ENCODE measurements at places on chromosomes 16 and 17.

DNA sequence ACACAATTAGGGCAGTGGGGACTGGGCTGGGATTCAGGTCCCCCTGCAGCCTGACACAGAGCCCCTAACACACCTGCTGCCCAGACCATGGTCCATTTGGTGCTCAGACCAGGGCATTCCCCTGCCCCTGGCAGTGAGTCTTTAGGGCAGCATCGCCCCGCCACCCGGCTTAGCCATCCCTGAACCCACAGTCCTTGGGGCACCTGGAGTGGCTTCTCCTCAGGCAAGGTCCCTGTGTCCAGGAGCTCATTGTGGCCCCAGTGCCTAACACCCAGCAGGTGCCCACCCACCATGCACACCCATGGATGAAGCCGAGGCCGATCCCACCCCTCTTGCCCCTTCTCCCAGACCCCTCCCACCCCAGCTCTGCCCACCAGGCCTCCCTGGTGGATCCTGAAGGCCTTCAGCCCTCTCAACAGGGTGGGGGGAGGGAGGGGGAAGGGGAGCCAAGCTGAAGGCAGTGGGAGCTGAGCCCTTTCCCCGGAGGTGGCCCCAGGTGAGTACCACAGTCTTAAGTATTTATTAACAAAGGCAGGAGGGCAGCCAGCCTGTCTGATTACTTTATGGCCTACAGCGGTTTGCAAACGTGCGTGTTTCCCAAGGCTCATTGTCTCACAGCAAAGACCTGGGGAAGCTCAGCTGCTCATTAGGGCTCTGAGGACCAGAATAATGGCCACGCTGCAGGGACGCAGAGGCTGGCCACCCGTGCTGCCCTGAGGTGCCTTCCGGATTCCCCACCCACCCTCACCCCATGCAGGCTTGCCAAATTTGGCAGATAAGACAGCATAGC is 38.5 kb downstream of the RBFOX3 start:
- no peak for DNase-seq

GRCh38 chr16:57051696-57052228 is 40.6 kb upstream of the CPNE2 start:
- no peak for DNase-seq

DNA sequence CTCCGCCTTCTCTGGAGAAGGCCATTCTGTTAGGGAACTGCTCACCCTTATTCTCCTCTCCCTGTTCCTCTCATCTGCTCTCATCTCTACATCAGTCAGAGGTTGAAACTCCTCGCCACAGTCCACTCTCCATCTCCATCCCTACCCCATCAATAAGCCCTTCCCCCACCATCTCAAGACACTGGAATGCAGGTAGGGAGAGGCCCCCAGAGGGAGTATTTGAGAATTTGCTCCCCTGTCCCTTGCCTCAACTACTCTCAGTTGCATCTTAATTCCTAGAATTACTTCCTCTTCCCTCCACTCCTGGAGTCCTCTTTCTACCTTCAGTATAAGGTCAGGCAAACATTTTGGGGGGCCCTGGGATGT is 2.0 kb upstream of the AATF start:
- DNase-seq: no peak

DNA sequence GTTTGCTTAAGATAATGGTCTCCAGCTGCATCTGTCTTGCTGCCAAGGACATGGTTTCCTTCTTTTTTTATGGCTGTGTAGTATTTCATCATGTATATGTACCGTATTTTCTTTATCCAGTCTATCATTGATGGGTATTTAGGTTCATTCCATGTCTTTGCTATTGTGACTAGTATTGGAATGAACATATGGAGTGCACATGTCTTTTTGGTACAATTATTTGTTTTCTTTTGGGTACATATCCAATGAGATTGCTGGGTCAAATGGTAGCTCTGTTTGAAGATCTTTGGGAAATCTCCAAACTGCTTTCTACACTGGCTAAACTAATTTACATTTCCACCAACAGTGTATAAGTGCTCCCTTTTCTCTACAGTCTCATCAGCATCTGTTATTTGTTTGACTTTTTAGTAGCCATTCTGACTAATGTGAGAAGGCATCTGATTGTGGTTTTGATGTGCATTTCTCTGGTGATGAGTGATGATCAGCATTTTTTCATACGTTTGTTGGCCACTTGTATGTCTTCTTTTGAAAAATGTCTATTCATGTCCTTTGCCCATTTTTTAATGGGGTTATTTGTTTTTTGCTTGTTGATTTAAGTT is 66.2 kb downstream of the TNFRSF13B start:
- DNase-seq: no peak

DNA sequence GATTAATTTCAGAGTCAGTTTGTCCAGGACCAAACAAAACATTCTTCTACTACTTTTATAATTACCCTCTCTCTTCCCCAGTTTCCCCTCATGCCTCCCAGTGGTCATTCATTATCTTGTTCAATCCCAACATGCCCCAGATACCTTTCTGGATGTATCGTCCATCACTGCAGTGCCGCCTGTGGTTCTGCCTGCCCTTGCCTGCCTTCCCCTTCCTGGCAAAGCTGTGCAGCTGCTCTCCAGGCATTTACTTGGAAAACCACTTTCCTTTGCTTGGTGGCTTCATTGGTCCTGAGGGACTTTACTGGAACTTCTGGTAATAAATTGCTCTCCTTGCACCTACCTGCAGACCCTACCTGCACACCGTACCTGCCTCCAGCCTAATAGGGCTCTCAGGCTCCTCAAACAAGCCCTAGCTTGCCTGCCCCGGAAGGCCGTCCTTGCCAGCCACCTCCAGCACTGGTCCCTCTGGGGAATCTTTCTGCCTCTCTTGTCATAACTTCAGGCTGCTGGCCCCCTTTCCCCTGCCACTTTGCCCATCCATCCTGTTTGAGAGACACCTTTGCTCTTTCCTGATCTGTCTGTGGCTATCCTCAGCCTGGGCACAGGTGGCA is 19.5 kb upstream of the MSI2 start:
- no peak for DNase-seq

DNA sequence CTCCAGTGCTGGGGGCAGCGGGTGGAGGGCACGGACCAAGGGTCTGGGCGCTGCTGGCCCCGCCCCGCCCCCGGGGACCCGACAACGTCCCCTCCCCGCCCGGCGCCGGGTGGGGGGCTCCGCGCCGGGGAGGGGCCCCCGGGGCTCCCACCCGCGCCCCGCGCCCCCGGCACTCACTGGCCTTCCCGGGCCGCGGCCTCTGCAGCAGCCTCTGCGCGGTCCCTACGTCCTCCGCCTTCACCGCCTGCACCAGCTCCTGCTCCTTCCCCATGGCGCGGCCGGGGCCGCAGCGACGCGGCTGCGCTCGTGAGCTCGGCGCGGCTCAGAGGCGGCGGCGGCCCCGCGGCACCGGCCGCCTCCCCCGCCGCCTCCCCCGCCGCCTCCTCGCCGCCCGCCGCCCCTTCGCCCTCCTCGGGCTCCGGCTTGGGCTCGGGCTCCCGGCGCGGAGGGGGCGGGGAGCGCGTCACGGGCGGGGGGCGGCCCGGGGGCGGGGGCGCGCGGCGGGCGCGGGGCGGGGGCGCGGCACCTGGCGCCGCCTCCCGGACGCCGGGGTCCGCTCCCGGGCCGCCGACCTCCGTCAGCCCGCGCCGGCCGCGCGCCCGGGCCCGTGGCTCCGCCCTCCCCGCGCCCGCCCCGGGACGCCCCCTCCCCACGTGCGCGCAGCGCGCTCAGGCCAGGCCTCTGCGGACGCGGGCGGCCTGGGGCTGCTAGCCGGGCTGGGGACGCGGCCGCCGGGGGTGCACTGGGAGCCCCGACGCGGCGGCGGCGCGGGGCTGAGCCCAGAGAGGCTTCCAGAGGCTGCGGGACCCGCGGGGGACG is at the start of gene CASKIN1:
Gene CASKIN1 (minus strand): TSS at position 444 of the 819 bp plus-strand sequence. CDS start 173 bp downstream, at position 271.
- DNase-seq: no peak

- no peak for DNase-seq
These were observed 5.1 kb upstream of the FDXR start for GRCh38 chr17:74877592-74878548.

DNA sequence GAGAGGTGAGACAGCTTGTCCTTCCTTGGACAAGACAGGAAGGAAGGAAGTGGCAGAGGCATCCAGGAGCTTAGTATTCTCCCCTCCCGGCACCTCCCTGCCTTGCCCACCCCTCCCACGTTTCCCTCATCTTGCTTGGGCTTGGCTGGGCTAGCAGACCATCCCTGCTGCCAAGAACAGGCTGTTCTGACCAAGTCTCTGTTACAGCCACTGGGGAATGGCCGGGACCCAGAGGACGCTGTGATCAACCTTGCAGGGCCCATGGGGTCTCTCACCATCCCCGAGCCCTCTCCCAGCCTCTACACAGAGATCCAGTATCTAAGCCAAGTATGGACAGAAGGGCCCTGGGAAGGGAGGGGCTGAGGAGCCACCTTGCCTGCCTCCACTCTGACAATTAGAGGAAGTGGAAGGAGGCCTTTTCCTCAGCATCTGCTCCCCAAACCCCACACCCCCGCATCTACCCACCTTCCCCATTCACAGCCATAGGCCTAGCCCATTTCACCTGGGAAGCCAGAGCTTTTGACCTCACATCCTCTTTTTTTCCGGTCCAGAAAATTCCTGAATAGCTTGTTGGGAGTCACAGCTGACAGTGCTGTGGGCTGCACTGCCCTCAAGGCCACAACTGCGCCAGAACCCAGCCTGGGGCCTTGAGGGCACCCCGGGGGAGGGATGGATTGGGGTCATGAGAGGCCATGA is 14.1 kb downstream of the CD300LG start:
- no peak for DNase-seq

- DNase-seq: no peak
These were observed 13.6 kb downstream of the CDH15 start for GRCh38 chr16:89184933-89185794.

DNA sequence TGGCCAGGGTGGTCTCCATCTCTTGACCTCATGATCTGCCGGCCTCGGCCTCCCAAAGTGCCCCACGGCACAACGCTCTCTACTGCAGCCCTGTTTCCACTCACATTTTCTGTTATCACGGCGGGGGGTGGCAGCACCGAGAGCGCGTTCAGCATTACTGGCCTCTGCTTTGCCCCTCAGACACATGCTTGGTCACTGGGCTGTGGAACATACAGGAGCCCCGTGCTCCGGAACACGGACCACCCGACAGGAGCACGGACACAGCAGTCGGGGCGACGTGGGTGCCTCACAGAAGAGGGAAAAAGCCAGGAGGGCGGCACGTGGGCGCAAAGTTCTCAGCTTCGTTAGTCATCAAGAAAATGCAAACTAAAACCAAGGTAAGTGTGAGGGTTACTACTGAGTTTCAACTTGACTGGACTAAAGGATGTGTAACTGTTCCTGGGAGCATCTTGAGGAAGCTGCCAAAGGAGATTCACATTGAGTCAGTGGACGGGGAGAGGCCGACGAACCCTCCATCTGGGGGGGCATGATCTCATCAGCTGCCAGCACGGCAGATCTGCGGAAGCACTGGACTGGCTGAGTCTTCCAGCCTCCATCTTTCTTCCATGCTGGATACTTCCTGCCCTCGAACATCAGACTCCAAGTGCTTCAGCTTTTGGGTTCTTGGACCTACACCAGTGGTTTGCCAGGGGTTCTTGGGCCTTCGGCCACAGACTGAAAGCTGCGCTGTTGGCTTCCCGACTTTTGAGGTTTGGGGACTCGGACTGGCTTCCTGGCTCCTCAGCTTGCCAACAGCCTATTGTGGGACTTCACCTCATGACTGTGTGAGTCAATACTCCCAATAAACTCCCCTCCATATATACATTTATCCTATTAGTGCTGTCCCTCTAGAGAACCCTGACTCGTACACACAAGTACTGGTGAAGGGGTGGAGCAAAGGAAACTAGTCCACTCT is 106.8 kb downstream of the ZNF778 start:
- no peak for DNase-seq

GRCh38 chr16:63187638-63188037 is 1151.4 kb upstream of the CDH8 start:
- no peak for DNase-seq

GRCh38 chr17:42659079-42659931 is at the start of gene TUBG2:
TSS of gene TUBG2 (plus strand) at chr17:42659284. CDS start at chr17:42659504, 220 bp downstream.
- DNase-seq: no peak

DNA sequence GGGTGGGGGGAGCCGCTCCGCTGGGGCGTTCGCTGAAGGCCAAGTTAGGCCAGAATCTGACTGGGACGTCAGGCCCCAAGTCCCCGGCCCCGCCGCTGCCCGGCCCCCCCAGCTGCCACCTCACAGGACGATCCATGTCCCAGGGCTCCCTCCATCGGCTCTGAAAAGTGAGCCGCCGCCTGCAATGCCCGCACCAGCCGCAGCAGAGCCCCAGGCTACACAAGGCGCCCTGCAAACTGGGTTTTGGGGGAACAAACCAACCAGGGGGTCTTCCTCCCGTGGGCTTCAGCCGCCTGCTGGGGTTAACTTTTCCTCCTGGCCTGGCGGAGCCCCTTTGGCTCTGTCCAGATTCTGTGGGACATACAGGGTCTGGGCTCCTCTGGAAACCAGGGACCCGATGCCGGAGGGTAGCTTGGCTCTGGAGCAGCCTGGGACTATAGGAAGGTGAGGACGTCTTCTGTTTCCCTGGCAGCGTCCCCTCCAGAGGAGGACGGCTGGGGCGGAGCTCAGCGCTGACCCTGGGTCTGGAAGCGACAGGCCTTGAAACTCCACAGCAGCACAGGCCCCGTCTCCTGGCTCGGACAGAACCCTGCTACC is 835 bp downstream of the NME4 start:
- no peak for DNase-seq

DNA sequence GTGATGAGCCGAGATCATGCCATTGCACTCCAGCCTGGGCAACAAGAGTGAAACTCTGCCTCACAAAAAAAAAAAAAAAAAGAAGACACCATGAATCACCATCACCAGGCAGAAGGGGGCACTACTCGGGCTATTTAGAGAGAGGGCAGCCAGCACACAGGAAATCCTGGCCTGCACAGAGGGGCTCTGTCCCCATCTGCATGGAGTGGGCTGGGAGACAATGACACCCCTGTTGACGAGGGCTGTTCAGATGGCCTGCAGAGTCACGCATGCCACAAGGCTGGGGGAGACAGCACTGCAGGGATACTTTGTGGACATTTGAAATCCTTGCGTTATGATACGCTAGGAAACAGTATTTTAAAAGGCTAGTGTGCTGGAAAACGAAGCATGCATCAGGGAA is 48.3 kb downstream of the CUEDC1 start:
- DNase-seq: no peak

DNA sequence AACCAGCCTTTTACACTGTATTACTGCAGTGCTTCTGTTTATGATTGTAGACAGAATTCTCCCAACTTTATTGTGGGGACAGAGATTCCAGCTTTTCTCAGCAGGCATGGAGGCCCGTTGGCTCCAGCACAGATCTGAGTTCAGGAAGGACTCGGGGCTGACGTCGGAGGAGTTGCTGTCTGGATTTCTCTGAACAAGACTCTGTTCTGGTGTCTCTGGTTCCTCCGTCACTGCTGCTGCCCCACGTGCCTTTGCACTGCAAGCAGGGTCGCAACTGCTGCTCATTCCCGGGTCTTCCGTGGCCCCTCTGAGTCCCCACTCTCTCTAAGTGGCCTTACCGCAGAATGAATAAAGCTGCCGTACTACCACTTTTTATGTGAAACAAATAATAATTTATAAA is 88.4 kb downstream of the BANP start:
- DNase-seq: no peak

- DNase-seq: no peak
These were observed 4.7 kb upstream of the RBBP6 start for GRCh38 chr16:24534620-24535019.

GRCh38 chr17:41957031-41957868 is 9.3 kb upstream of the CNP start:
- no peak for DNase-seq

- no peak for DNase-seq
These were observed 24.5 kb downstream of the FCSK start for GRCh38 chr16:70478912-70479341.
